ENCODE measurements at places on chromosomes 13 and 19.

DNA sequence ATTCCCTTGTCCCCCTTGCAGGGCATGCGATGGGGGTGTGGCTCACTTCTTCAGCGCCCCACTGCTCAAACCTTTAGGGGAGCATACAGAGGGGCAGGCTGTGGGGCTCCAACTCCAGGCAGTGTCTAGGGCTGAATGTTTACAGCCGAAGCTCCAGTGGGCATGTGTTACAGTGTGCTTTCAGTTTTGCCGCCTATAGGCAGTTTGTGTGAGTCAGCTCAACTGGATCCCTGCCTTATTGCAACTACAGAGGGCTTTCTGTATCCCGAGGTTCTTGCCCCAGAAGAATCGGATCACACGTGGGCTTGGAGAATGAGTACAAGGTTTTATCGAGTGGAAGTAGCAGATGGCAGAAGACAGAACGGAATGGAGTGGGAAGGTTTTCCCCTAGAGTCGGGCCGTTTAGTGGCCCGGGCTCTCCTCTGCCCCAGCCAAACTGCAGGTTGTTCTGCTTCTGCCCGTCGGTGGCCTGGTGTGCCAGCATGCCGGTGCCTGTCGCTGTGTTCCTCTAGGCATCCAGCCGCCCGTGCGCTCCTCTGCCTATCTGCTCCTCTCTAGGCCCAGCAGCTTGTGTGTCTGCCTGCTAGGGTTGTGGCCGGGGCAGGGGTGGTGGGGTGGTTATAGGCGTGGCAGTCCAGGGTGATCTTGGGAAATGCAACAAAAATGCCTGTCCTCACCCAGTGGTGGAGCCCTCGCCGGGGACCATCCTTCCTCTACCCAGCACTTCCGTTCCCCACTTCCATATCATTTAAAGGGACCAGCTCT lies 435.9 kb upstream of the SGCG start:
- no peak for DNase-seq

DNA sequence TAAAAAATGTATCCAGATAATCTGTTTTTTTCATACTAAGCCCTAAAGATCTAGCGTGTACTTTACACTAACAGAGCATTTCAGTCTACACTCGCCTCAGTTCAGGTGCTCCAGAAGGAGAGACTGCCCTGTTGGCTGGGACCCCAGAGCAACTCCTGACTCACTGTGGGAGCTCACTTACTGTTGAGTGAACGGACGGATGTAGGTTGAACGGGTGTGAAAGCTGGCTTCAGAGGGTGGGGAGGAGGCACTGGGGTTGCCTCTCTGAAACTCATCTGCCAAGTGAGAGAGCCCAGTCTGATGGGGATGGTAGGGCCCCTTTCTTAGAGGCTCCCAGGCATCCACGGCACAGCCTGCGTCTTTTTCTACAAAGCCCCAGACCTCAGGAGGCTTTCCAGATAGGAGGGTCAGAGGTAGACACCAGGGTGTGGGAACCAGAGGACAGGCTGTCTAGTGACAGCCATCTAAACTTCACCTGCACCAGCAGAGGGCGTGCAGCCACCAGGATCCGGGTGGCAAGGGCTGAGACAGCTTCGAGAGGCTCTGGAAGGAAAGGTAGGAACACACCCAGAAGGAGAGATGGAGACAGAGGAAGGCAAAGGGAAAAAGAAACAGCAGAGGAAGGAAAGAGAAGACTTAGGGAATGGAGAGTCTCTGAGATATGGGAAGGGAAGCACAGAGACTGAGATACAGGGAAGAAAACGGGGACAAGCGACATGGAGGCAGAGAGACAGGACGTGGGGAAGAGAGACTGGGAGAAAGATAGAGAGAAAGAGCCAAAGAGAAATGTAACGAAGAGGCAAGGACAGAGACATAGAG lies 3.7 kb downstream of the KASH5 start:
- peak; percentile 84 for DNase-seq

DNA sequence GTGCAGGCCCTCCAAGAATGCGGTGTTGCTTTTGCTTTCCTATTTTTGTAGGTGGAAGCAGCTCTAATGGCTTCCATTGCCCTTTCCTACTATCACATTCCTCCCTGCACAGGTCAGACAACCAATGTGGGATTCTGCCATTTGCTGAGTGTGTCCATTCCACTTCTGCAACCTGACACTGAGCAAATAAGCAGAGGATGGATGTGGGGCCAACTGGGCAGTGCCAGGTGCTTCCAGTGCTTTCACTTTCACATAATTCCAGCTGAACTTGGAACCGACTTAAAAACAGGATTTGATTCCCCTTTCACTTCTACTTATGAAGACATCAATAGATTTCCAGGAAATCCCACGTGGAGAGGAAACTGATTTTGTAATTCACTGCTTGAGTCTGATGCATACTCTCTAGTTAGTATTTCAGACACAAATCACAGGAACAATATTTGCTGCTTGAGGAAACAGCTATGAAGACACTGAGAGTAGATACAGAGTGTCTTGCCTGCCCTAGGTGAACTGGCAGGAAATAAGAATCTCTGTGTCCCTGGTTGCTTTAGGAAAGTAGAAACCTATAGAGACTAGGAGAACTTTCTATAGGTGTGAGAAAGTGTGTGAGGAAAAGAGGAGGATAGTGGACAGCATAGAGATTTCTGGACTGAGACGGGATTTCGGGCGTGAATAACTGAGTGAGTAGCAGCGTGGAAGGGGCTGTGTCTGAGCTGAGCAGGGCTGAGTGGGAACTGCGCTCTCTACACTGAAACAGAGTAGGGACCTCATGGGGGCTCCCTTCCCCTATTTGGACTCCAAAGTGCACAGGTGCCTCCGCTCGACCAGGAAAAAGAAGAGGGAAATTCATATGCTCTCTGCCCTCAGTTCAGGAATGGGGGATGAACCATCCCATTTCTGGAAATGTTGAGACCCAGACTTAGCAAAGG lies 22.5 kb downstream of the LGALS16 start:
- no peak for DNase-seq

DNA sequence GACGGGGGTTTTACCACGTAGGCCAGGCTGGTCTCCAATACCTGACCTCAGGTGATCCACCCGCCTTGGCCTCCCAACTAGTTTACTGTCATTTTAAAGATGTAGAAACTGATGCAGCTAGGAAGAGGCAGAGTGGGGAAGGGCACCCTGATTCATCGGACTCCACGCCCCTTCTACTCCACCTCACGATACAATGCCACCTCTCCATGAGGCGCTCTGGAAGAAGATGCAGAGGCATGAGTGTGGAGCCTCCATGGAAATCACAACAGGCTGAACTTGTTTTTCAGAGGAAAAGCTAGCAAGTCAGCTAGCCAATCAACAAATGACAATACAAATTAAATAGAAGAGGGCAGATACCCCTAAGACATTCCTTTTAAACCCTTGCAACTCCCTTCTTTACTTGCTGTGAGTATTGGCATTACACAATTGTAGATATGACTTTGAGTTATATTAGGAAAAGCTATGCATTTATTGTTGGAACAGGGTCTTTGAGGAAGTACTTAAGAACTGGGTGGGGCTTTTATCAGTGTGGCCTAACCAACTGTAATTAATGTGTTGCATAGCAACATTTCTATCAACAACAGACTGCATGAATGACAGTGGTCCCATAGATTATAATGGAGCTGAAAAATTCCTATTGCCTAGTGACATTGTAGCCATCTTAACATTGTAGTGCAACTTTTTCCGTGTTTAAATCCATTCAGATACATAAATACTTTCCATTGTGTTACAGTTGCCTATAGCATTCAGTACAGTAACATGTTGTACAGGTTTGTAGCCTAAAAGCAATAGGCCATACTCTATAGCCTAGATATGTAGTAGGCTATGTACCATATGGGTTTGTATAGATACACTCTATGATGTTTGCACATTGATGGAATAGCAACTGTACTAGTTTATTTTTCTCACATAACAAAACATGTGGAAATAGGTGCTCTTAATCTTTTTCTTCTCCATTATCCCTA lies 17.6 kb downstream of the WDFY2 start:
- DNase-seq = no peak

DNA sequence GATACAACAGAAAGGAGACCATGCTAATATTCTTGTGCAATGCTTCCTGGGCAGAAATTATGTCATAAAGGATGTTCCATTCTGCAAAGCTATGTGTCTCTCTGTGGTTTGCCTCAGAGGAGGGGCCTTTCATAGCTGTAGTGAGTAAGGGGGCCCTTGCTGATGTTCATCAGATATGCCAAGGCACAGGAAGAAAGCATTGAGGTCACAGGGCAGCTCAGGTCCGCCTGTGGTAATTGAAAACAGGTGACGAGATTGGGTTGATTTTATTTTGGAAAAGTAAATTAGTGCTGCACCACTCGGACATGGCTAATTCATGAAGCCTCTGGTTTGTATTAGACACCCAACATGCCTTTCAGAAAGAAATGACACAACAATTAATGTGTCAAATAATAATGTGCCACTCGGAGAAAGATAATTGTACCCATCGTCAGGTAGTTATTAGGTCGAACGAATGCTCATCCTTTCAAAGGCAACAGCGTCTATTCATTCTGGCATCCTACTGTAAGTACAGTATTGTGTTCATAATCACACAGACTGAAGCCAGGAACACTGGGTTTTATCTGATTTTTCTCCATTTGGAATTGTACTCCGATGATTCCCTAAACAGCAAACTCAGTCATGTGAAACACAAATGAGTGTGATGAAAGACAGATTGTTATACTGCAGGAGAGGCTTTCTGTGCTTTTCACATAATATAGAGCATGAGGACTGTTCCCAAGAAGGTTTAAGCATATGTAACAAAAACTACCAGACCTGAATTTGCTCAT lies 421.6 kb upstream of the KLF12 start:
- DNase-seq = no peak

- no peak for DNase-seq
Observed at GRCh38 chr13:24663586-24663985, 16.6 kb upstream of the ATP12A start.

DNA sequence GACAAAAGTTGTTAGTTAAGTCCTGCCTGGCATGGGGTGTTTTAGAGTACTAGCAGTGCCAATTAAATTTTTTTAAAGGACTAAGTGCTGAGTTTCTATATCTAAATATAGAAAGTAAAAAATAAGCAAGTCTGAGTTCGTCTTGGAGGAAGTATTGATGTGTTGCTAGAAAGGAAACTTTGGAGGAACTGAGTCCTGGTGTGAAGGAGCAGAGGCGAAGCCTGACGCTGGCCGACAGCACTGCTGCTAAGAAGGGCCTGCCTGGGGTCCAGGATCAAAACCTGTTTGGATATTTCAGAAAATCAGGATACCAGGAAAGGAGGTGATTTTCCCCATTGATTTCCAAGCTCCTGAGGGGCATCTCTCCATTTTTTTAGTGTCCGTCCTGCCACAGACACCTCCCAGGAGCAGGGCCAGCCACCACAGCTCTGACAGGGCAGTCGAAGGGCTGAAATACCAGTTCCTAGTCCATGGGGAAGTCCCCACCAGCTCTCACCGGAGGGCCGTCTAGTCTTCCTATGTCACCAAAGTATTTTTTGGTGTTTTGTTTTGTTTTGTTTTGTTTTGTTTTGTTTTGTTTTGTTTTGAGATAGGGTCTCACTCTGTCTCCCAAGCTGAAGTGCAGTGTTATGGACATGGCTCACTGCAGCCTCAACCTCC lies 38.2 kb upstream of the NPAS1 start:
- no peak for DNase-seq

GRCh38 chr13:50675651-50676050 lies 167.8 kb downstream of the DLEU7 start:
- DNase-seq = no peak

DNA sequence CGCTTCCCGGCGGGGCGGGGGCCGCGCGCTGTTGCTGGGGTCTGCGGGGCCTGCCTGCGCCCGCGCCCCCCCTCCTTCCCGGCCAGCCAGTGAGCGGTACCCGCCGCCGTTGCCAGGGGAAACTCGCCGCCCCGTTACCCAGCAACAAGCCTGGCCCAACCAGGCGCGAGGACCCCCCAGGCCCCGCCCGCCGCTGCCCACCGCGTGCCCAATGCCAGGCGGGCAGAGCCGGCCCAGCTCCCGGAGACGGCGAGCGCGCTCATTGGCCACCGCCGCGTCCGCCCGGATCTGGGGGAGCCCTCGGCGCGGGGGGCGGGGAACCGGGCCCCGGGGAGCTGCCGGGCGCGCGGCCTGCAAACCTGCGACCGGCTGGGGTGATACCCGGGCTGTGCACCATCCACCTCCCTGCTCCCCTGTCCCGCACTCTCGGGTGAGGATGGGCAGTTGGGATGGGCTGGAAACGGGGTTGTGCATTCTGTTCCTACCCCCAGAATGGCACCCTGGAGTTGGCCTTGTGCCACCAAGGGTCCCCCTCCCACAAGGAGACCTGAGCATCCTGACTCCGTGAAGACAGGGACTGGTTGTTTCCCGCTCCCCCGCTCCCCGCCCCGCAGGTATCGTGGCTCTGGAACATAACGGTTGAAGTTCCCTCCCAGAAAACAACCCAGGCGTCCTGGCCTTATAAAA lies 8.8 kb upstream of the BBC3 start:
- DNase-seq = peak; percentile 89

DNA sequence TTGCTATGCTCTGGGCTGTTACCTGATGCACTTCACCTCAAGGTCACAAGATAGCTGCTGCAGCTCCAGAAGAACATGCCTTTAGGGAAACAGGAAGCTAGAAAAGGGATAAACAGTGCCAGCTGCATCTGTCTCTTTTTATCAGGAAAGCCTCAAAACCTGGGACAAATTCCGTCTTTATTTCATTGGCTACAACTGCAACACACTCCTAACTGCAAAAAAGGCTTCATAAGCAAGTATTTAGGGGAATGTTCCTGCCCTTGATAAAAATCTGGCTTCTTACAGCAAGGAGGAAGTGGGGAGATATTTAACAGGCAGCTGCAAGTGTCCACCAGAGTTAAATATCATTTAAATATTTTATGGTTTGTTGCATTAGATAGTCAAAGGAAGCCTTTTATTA lies 34.2 kb upstream of the SERTM1 start:
- DNase-seq = no peak

- no peak for DNase-seq
Observed at GRCh38 chr19:50435221-50435620, 2.5 kb downstream of the MYBPC2 start.

- no peak for DNase-seq
Observed at GRCh38 chr13:113967206-113967720, 6.6 kb downstream of the C13orf46 start.

DNA sequence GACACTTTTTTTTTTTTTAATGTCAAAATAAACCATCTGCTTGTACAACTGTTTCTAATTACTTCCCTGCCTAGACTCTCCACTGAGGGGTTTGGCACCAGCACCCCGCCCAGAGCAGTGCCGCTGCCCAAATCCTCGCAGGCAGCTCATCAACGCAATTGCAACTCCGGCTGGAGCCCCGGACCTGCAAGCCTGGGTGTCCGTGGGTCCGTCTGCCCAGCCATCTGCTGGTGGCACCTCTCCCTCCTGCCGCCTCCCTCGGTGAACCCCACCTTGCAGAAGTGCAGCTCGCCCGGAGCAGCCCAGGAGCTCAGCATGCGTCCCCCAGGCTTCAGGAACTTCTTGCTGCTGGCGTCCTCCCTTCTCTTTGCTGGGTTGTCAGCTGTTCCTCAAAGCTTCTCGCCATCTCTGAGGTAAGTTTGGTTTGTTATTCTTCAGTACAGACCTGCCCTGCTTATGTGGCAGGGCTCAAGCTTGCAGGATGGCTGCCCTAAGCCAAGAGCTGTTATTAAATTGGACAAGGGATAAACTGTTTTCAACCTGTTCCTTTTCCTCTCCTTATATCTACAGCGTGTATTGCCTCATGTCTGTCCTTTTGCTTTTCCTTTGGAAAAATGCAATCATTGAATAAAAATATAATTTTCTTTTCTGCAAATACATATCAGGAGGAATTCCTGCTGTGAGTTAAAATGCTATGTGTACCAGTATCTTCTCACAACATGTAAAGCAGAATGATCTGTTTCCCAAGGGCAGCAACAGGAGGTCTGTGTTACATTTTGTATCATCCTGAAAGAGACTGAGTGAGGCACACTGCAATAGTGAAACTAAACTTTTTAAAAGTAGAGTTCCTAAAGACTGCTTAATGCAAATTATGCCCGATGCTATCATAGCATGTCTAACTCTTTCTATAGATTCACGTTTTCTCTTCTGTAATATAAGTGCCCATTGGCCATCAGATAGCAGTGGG lies at the start of gene ITGBL1:
Gene ITGBL1, plus strand, starts transcription at position 157 of the 967 bp plus-strand sequence. Its CDS starts 159 bp downstream, at position 316.
- no peak for DNase-seq
